ENCODE measurements at places on chromosomes 2 and 18.

GRCh38 chr18:51196118-51196810 is 1.2 kb downstream of the MEX3C start:
- DNase-seq, result peak; percentile 8

GRCh38 chr2:27356056-27356381 is 545 bp downstream of the GTF3C2 start:
- DNase-seq, result peak; percentile 34

DNA sequence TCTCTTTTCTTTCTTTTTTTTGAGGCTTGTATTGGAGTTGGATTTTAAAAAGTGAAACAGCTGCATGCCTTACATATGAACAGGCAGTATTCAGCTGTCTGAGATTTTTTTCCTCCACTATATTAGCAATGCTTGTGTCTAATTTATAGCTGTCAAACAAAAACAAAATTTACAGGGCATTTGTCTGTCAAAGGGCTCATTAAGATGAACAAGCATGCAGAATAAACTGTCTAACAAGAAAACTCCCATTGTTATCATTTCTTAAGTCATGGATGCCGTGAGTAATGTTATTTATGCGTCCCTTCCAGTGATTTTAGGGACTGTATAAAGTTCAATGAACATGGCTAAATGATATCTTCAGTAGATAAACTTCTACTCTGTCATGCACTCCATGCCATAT is 674.7 kb downstream of the PLCL1 start:
- DNase-seq, result peak; percentile 9

DNA sequence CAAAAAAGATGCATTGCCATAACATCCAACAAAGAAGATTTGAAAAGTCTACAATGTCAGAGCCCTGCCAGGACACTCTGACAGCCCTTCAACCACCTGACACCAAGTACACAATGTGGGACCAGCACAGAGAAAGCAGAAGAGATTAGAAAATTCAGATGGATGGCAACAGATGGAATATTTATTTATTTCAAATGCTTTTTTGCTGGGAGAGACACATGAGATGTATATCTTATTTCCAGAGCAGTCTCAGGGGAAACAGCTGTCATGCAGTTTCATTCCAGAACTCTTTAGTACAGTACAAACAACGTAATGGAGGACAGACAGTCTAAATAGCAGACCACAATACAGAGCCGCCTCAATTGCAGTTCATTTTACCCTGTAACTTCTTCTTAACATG is 110.1 kb downstream of the MAIP1 start:
- peak; percentile 19 for DNase-seq

DNA sequence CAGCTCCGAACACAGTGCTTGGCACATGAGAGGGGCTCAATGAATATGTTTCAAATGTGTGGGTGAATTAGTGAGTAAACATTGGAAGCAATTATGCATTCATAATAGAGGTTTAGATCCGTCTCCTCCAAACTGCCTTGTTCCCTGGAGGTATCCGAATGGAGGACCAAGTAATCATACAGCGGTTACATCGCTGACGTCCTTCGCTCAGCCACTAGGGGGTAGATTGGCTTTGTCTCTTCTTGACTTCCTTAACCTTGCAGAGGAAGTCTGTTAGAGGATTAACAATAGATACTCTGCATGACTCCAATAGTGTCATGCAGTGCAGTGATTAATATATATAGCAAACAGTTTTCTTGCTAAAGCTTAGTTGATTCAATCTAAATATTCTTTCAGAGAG is 517.0 kb downstream of the PTPRM start:
- peak; percentile 58 for DNase-seq

DNA sequence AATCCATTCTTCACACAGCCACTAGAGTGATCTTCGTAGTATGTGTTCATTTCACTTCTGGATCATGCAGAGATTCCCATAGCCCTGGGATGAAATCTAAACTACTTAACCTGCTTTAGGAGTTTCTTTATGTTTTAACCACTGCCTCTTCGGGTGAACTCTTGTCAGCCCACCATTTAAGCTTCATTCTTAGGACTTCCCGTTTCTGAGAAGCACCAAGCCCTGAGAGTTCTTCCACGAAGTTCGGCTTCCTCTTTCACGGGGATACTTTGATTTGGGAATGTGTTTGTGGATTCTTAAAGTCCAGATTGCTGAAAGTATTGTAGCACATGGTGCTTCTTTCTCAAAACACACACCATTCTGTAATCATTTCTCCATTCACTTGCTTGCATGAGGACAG is 205.0 kb downstream of the UBE2E3 start:
- DNase-seq, result no peak

Measured in fibroblast of skin of right quadriceps (primary cell).